LNCaP clone FGC (cell line): ENCODE measurements at places on chromosomes 4 and X.

DNA sequence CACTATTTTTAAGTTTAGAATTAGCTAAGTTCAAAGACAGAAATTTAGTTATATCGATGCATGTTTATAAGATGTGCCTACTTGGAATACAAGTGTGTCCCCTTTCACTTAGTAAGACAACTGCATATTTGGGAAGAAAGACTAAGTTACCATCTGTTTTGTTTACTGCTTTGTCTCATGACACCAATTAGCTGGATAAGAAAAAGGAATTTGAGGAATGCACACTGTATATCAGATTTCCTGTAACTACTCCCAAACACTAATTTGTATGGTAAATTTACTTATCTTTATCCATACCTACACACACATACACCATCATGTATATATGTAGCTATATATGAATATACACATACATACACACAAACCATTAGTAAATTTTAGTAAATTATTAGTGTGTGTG is 1442.8 kb upstream of the IGFBP7 start:
- no peak for DNase-seq

- no peak for DNase-seq
These were observed 407.1 kb downstream of the IL15 start for GRCh38 chr4:142043509-142043908.

DNA sequence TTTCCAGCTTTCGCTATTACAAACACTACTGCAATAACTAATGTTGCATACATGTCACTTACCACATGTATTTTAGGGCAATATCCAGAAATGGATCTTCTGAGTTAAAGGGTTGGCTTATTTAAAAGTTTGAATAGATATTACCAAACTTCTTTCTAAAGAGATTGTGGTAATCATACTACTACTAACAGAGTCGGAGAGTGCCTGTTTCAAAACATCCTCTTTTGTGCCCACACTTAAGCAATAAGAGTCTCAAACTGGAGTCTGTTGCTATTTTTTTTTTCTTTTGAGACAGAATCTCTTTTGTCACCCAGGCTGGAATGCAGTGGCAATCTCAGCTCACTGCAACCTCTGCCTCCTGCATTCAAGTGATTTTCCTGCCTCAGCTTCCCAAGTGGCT is 35.8 kb downstream of the FGFBP1 start:
- DNase-seq: no peak

DNA sequence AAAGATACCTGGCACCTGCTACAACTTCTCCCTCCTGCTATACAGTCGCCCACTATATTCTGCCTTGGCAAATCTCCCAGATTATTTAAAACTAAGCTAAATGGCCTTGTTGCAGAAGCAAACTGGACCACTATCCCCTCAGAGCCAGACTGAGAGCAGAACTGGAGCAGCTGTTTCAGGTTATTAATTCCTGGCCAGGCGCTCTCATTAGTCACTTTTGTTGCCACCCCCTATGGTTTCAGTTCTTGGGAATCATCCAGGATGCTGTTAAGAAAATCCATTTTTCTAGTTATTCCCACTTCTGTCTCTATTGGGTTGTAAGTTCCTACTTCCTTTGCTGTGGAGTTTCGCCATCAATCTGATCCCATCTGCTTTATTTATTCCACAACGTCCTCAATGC is 30.1 kb downstream of the ADGRA3 start:
- no peak for DNase-seq

DNA sequence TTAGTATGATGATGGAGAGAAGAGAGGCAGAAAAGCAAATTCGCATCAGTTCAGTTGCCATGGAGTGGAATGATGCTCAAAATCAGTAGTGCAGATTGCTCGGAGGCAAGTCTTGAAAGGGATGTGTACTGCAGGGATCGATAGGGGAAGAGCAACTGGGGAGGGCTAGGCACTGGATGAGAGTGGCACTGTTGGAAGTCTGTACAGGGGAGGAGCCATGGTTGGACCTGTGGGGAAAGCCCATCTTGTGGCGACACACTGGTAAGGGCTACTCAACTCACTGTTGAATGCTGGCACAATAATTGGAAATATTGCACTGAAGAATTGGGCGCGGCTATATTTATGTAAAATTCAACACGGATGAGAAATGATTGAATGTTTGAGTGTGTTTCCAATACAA is 1.2 kb downstream of the RAB9B start:
- DNase-seq: no peak

DNA sequence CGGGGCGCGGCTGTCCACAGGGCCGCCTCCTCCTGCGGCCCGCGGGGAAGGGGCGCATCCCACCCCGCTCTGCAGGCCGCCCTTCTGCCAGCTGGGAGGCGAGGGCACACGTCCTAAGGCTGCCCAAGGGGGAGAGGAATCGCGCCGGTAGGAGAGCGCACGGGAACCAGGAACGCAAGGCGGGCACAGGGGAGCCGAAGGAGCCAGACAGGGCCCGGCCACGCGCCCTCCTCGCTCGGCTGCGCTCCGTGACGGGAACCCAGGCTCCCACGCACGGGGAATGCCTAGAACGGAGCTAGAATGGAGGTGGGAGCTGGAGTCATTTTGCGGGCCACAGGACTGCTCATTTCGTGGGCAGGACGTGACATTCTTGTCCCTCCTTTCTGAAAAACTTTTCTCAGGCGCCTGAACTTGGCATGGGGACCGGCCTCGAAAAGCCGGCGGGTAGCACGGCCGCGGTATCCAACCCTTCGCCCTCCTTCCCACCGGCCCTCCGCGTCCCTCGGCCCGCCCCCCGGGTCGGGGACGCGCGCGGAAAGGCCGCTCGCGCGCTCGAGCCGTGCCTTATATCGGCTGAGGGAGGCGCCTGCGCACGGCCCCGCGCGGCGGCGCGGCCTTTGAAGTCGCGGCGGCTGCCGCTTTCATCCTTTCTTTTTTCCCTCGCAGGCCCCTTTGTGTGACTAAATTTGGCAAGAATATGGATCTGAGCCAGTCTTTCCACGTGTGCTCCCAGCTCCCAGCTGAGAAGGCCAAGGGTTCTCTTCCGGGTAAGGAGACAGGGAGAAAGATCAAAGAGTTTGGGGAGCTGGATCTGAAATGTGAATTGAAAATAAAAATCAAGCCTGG is 4.2 kb upstream of the LEF1 start:
- DNase-seq: no peak

- no peak for DNase-seq
These were observed 9.7 kb upstream of the PLAC8 start for GRCh38 chr4:83124111-83124780.

DNA sequence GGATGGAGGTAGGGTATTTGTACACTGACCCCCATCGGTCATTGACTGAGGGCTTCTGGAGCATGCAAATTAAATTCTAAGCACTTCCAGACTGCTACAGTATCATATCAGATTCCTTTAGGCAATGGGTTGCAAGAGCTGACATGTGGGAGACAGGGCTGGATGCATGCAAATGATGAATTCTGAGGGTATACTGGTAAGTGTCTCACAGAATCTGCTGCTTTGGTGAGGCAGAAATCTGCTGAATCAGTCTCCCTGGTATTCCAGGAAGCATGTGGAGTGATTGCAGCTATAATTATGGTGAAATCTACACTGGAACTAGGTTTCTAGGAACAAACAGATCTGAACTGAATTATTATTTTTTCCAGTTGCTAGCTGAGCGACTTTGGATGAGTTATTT is 684.9 kb upstream of the MAGEB2 start:
- no peak for DNase-seq

DNA sequence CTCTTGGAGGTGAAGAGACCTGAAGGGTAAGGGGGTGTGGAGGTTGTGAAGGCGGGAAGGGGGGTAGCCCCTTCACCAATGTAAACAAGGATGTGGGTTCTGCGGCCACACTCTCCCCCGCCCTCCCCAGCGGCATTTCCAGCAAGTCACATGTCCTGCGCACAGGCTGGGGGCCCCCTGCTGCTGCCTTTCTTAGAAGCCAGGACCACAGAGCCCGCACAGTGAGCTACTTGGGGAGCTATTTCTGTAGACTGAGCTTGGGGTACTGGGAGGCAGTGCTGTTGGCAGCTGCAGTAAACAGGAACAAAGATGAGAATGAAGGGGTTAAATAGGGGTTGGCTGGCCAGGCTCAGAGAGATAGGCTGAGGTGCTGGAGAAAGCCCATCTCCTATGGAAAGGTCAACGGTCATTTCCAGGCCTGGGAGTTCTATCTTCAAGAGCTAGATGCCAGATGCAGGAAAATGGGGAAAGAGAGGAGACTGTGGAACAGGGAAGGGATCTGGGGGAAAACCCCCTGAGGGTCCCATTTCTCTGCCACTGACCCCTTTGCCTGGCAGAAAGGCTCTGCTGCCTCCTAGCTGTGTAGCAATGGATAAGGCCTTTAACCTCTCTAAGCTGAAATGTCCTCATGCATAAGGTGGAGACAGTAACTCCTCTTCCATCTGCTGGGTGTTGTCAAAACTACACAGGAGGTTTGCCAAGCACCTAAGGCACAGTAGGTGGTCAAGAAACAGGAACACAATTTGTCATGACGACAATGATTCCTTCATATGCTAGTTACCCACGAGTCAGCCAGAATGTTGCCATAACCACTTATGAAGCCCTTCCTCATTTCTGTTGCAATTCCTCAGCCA is 18.5 kb upstream of the PIM2 start:
- no peak for DNase-seq

GRCh38 chr4:110867251-110867960 is 244.5 kb upstream of the PITX2 start:
- no peak for DNase-seq

DNA sequence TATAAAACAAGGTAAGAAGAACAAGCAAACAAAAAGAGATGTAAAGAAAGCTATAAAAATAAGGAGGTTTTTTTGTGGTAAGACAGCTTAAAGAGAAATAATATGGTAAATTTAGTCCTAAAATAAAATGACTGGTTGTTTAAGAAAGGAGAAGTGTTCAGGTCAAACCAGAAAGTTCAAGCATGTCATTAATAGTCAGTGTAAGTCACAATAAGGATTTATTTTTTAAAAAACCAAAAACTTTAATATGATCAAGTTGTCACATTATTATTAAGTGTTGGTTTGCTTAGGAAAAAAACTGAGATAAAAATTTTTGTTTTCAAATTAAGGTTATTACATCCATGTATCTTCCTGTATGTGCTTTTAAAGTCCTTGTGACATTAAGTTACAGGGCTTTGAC is 19.1 kb downstream of the ASIC5 start:
- DNase-seq: no peak

DNA sequence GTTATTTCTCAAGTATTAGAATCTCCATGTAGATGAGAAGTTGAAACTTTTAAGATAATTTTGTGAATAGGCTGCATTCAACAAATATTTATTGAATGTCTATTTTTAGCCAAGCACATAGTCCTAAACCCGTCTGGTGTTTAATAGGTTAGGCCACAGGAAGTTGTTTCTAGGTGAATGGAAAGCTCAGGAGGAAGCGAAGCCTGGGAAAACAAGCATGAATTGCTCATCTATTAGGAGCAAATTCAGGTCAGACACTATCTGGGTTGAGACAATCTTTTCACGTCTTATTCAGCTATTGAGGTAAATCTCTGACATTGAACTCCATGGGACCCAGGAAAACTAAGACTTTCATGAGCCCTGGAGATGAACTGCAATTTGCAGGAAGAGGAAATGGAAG is 43.1 kb upstream of the FREM3 start:
- no peak for DNase-seq

DNA sequence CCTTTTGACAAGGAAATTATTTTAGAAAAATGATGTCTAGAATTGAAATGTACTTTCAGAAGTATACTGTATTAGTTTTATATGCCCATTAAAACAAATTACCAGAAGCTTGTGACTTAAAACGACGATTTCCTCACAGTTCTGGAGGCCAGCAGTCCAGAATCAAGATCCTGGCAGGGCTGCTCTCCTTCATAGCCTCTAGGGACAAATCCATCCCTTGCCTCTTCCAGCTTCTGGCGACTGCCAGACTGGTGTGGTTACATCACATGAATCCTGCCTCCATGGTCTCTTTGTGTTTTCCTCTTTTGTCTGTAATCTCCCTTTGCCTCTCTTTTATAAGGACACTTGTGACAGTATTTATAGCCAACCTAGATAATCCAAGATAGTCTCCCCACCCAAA is 97.1 kb downstream of the IQCM start:
- no peak for DNase-seq

DNA sequence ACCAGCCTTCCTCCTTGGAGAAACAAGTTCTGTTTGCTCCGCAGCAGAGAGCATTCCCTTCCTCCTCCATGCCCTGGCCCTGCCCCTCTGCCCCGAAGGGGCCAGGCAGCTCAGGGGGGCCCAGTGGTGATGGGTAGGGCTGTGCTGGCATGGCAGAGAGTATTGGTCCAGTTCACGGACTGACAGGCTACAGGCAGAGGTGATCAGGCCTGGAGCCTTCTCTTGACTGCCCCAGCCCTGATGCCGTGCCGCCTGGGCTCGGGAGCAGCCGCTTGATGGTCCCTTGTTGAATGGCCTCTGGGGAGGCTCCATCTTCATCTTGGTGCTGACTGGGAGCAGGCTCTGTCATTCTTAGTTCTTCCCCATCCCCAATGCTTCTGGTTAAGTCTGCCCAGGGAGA is 9.6 kb downstream of the NLGN3 start:
- no peak for DNase-seq

DNA sequence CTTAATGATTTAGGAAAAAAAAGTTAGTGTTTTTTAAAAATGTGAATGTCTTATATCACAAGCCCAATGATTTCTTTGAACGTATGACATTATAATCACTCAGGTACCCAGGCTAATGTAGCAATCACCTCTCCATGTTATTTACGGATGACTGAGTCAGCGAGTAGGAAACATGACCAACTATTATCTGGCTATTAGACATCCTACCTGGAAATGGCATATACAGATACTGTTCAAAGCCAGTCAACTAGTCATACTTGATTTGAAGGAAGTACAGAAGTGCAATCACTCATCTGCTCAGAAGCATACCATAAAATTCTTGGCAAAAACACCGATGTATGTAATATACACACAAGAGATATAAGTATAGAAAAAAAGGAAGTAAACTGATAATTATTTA is 732.5 kb downstream of the ARAP2 start:
- DNase-seq: no peak

DNA sequence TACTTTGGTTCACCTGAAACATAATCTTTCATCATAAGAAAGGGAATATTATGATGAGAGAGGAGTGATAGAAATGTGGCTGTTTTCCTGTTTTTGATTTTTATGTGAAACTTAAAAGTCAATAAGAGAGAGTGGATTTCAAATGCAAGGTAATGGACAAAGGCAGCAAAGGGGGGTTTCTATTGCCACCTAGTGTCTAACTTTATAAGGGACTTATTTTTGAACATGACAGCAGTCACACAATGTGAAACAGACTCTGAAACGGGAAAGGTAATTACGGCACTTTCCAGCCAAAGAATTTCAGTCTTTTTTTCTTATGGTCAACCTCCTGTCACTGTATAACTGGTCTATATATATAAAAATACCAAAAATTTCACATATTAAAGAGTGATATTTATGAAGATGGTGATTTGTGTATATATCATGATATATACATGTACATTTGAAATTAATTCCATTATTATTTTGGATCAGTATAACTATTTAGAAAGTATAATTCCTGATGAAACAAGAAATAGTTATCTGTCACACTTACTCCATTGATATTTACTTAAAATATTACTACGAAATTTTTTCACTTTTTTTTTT is 127.1 kb downstream of the FBXO8 start:
- DNase-seq: peak; percentile 25

DNA sequence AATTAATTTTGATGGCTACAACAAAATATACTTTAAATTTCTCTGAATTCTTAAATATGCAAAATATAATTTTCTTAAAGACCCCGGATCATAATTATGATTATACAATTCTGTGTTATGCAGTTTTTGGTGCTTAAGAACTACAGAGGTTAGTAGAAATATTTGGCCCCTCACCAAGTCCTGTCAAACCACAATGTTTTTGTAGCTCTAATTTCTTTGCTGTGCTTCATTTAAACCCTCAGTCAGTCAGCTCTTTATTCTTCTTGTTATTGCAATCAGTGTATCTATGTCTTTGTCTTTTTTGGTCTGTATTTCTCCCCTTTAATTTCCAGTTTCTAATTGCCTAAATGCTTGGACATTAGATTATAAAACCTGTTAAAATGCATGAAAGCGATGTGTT is 186.1 kb downstream of the CAMK2D start:
- DNase-seq: no peak
